ENCODE measurements at places on chromosomes 7 and 10.
A peak's percentile ranks its signal among the peaks of the same experiment; 100 is the strongest.

- DNase-seq = peak; percentile 62
Observed at GRCh38 chr7:473211-473734, 46.4 kb downstream of the PDGFA start.

DNA sequence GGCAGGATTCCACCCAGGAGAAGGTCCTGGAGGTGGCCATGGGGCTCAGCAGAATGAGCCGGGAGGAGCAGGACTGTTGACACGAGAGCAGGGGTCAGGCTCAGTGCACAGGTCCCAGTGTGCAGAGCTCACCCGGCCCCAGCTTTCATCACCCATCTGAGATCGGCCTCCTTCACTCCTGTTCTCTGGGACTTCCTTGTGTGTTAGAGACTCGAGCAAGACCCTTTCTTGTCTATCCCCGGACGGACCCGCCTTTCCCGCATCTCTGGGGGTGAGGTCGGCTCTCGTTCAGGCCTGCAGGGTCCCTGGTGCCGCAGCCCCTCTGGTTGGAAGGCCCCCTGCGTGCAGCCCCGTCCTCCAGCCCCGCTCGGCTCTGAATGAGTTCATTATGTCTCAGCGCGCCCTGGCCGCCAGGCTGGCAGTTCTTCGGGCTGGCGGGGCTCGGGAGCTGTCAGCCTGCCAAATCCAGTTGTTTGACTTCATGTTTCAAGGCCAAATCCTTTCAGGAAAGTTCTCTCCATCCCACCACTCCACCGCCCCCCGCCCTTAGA lies 127.9 kb downstream of the LHPP start:
- no peak for DNase-seq

GRCh38 chr10:78738861-78739260 lies 329.9 kb upstream of the ZMIZ1 start:
- no peak for DNase-seq

- DNase-seq = no peak
Observed at GRCh38 chr10:61634746-61635145, 28.0 kb upstream of the CABCOCO1 start.

DNA sequence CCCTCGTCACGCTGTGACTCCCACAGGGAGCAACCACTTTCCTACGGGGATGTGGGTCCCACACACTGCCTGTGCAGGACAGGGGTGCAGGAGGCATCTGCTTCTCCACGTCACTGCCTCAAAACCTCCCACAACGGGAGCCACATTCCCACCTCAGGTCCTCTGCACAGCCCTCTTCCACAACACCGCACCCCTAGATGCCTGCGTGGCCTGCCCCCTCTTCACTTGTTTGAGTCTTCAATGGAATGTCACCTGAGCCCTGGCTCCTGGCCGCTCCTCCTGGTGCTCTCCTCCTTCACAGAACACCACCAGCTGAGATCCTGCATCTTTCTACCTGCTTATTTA lies 73.6 kb downstream of the MAD1L1 start:
- peak; percentile 38 for DNase-seq

DNA sequence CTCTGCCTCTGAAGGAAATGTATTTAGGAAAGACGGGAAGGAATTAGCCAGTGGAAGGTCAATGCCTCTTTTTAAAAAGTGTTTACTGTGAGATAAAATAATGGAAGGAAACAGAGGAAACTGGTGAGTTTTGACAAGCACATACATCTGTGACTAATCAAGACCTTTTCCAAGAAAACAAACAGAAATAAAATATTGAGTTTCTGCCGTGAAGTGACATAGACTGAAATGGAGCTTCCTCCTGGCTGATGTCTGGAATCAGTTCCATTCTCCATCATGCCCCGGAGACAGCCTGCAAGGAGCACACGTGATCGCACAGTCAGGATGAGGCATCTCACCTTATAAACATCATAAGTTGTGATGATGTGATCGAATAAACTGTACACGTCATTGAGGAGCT lies 30.7 kb downstream of the TECTB start:
- DNase-seq = no peak

- DNase-seq = no peak
Observed at GRCh38 chr7:21944616-21945453, 864 bp downstream of the CDCA7L start.

DNA sequence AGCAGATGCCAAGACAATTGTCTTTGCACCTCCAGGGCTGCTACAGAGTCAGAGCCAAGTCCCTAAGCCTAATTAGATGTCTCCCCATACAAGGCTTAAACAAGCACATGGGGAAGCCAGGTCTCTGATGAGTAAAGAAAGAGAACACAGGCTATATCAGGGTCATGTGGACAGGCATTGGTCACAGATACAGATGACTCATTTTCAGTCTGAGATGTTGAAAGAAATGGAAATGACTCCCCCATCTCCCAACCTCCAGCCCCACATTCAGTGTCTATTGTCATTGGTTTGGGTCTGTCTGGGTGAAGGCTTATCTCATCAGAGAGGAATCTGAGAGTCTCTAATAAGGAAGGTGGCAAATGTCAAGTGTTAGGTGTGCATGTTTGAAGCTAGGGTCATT lies 290.1 kb upstream of the KIAA1217 start:
- DNase-seq = no peak

GRCh38 chr10:113897693-113898618 lies 43.5 kb downstream of the NHLRC2 start:
- no peak for DNase-seq

GRCh38 chr10:66838656-66839055 lies 87.2 kb upstream of the LRRTM3 start:
- DNase-seq = no peak

DNA sequence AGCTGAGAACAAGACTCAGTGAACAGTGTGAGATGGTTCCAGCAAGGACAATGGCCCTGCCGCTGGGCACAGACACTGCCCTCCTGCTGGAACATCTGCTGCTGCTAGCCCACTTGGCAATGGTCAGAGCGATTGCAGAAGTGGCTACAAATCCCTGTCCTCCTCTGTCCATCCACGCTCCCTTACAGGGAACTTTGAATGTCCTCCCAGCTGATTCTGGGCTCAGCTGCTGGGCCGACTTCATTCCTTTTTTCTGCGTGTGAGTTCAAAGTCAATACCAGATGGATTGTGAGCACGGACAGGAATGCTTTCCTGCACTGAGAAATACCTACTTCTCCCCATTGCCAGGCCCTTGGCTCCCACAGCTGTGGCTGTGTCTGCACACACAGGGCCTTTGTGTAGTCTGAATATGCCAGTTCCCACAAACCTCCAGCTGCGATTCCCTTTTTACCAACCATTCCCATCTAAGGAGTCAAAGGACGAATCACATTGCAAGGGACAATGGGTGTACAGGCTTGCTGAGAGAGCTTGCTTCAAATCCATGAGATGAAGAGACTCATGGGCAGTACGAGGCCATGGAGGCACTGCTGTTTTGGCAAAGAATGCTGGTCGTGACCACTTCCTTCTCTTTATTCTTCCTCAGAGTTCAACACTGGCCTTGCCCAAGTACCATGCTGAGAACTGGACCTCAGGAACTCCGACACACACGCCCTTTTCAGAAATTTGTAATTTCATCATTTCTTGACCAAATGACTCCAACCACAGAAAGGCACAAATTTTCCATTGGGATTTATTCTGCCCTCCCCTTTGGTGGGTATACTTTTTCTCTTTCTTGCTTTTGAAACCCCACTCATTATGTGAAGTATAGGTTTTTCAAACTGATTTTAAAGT lies 44.2 kb downstream of the BPGM start:
- no peak for DNase-seq

GRCh38 chr7:52088008-52088901 lies 771.6 kb upstream of the COBL start:
- DNase-seq = no peak

GRCh38 chr7:81415181-81415580 lies 354.7 kb downstream of the HGF start:
- no peak for DNase-seq

GRCh38 chr10:103542764-103543616 lies 49.5 kb downstream of the NEURL1 start:
- DNase-seq = peak; percentile 35

GRCh38 chr7:48078470-48078869 lies 10.6 kb upstream of the UPP1 start:
- no peak for DNase-seq

Measured in RWPE2 (cell line).